ENCODE measurements at places on chromosomes 5 and 9.

DNA sequence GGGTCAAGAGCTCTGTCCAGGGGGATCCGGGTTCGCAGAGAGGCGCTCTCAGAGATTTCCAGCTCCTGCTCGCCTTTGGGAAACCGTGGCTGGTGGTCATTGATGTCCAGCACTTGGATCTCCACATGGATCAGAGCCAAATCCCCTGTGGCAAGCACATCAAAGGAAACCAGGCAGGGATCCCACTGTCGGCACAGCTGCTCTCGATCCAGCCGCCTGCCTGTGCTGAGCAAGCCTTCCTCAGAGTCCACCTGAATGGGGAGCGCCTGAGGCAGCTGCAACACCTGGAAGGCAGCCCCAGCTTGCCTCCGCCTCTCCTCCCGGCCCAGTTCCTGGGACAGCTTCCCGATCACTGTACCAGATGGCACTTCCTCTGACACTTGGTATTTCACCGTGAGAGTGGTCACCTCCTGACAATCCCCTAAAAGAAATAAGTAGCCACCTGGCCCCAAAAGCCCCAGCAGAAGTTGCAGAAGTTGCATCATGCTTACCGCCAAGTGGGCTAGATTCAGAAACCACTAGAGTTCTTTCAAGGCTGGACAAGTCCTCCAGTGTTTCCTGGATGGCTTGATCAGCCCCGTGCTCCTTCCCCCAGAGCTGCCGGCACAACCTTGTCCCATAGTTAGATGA lies 520 bp downstream of the PCDH12 start:
- no peak for DNase-seq

DNA sequence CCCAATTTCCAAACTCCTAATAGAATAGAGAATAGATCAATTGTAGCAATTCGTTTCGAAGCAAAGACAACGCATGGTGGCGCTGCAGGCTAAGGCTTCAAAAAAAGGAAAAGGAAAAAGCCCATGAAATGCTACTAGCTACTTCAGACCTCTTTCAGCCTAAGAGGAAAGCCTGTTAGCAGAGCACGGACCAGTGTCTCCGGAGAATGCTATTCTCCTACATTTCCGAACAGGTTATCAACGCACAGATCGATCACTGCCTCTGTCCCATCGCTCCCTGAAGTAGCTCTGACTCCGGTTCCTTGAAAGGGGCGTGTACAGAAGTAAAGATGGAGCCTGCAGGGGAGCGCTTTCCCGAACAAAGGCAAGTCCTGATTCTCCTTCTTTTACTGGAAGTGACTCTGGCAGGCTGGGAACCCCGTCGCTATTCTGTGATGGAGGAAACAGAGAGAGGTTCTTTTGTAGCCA lies at the start of gene PCDHB15:
PCDHB15 (plus strand) TSS at position 146 of the 468 bp plus-strand sequence; CDS start at position 330, 184 bp downstream.
- DNase-seq: no peak

DNA sequence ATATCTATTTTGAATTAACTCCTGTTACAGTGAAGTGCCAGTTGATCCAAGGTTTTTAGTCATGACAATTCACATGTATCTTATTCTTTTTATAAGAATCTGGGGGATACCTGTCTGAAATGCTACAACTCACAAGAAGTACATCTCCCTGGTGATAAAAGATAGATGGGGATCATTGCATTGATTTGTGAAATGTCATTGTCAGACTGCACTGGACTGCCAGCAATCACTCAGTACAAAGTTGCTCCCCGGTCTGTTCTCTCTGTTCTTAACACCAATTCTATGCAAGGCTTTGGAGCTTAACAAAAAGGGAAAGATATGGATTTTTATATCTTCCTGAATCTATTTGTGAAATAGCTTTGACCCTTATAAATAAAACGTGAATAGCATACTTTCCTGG lies 171.8 kb upstream of the PCSK5 start:
- no peak for DNase-seq

DNA sequence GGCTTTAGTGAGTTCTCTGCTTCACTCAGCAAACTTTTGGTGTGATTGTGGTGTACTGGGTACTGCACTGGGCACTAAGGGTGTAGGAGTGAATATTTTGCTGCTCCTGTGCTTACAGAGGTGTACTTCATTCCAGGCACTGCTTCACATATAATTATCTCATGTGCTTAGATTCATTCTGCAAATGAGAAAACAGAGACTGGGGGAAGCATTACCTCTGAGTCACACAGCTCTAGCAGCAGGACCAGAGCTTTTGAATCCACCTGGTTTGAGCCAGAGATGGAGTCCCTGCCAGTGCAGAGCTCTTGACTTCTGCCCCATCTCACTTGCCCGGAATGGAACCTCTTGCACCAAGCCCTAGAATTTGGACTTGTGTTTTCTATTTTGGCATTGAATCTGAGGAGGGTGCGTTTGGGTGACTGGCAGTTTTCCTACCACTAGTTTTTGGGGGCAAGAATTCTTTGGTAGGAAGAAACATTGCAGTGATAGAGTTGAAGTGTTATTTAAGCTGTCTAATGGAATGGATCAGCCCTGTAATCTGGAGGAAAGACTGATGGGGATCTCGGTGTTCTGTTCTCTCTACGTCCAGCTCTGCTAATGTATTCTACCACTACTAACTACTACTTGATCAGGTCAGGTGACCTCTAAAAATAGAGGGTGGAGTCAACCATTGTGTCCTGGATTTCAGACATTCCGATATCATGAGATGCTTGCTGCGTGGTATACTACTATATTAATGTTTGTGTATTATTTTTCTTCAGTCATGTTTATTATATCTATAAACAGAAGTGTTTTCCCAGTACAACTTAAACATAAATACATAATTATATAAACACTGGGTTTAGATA lies 2.5 kb downstream of the ARHGAP26 start:
- no peak for DNase-seq

DNA sequence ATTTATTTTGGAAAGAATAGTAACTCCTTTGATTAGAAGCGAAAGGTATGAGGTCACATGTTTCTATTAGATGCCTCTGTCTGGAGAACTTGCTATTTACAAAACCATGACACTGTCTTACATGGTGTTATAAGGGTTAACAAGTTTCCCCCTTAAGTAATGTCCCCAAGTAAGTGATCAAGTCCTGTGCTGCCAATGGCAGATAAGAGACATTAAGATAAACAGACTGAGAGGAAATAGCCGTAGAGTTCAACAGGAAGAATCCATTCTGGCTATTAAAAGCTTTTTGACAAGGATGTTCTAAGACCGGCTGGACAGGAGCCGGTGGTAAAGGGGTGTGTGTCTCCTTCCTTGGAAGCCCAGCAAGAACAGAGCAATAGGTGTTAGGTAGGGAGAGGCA lies 257.5 kb downstream of the GADD45G start:
- DNase-seq: no peak

- DNase-seq: no peak
These were observed 36.9 kb upstream of the RXRA start for GRCh38 chr9:134289241-134289875.

DNA sequence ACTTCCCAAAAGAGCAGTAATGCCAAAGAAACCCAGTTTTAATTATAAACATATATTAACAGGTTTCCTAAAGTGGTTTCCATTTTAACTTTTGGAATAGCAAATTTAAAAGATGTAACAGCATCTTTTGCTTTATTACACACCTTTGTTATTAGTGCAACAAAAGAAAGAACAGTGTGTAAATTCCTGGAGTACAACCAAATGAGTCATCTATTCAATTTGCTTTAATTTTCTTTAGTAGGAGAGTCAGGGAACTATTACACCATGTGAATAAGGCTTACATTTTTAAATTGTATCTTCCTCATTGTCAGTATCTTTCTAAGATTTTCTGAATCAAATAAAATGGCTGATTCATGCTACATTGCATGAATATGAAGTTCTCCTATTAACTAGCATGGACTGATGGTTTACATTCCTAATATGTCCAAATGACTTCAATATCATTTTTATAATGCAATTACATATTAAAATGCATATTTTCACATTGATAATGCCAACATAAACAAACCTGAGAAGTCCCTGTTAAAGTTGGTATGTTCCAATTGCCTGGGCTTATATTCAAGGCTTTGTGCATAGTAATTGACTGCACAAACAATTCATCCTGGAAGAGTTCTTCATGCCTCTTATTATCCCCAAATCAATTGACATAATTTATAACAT lies 22.5 kb downstream of the EDIL3 start:
- DNase-seq: no peak

DNA sequence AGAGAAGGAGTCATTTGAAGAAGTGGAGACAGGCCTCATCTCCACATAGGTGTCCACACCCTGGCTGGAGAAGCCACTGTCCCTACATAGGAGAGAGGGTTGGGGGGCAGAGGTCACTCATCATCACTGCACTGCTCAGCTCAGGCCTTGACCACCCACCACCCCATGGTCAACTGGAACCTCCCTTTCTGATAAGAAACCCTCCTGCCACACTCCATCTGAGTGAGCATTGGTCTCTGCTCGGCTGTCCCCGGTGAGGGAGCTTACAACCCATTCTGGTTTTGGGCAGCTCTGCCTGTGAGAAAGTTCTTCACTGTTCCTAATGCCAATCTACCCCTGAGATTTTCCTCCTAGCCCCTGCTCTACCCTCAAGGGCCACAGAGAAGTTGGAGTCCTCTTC lies 28.8 kb downstream of the CSF1R start:
- DNase-seq: no peak

DNA sequence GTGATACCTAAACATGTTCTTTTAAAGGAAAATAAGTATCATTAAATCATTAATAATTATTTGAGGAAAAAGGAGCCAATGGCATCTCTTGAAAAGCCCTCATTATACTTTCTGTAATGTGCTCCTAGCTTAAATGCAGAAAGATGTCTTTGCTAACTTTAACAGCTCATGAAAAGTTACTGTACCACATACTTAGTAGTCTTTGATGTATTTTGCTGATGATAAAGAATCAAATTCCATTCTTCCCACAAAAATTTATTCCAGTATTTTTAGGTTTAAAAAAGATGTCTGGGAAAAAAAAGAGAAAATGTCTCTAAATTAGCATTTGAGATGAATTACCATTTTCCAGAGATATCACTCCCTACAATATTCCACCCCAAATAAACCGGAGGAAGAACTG lies 112.5 kb downstream of the PPP2R2B start:
- no peak for DNase-seq
